ENCODE measurements at places on chromosomes 3 and 15. TPM values are rescaled to one million over a fixed set of nuclear protein-coding genes. Genes with fewer than 3 reads are reported as not detected.

GNAT1 gene
- not detected for total RNA-seq

SUCNR1 gene
- total RNA-seq: not detected

ACKR2 gene
- 1.2 TPM for total RNA-seq

AMOTL2 gene
- total RNA-seq: not detected

MORC1 gene
- total RNA-seq: not detected

PLSCR2 gene
- not detected for total RNA-seq

UQCC5 gene
- total RNA-seq: 4.9 TPM

ERC2 gene
- not detected for total RNA-seq

MB21D2 gene
- total RNA-seq: 5.5 TPM

PLSCR5 gene
- not detected for total RNA-seq

KLHL6 gene
- total RNA-seq: 54.1 TPM

LXN gene
- total RNA-seq: 2.5 TPM

CCDC39 gene
- not detected for total RNA-seq

CRYGS gene
- 6.5 TPM for total RNA-seq

GOLGA8H gene
- total RNA-seq: not detected

Data from T-cell (primary cell).